ENCODE measurements at places on chromosomes 1 and 21.

- DNase-seq, result no peak
These were observed 21.4 kb downstream of the ACP6 start for GRCh38 chr1:147648933-147649332.

- no peak for DNase-seq
These were observed 61.7 kb downstream of the KCNN3 start for GRCh38 chr1:154808261-154808908.

DNA sequence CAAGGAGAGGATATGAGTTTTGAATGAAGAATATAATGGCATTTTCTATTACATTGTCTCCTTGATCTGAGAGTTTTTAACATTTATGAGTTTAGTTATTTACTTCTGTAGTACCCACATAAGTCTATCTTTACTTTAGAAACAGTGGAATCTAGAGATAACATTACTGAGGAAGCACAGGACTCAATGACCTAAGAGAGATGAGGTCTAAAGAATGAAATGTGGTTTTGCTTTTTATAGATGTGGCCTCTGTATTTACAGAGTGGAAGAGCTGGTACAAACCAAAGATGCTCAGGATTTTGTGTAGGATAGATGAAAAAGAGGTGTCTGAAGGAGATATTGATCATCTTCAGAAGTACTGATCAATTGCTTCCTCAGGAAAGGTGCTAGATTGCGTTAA, 177.3 kb downstream of the KCTD3 start:
- peak; percentile 44 for DNase-seq

GRCh38 chr1:170461291-170461747, 70.6 kb upstream of the GORAB start:
- DNase-seq, result peak; percentile 74

Measured in EL (cell line).